ENCODE measurements at places on chromosomes 2 and 18.
A peak's percentile ranks its signal among the peaks of the same experiment; 100 is the strongest.

DNA sequence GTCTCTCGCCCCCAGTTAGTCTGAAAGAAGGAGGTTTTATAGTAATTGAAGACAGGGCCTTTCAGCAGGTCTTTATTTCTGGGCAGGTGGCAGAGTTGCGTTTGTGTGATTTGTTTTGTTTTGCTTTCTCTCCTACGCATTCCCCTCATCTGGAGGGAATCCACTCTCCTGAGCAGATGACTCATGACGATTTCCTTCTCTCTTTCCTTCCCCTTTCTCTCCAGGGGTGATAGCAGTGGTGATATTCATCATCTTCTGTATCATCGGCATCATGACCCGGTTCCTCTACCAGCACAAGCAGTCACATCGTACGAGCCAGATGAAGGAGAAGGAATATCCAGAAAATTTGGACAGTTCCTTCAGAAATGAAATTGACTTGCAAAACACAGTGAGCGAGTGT lies 888.8 kb downstream of the CNTNAP5 start:
- H3K27ac ChIP-seq = no peak overlapping the region
- H3K27me3 ChIP-seq = no peaks in the 10 kb centered on the region
- no peaks in the 10 kb centered on the region for H3K4me1 ChIP-seq
- no peaks in the 10 kb centered on the region for H3K36me3 ChIP-seq
- H3K4me3 ChIP-seq = no peak overlapping the region

DNA sequence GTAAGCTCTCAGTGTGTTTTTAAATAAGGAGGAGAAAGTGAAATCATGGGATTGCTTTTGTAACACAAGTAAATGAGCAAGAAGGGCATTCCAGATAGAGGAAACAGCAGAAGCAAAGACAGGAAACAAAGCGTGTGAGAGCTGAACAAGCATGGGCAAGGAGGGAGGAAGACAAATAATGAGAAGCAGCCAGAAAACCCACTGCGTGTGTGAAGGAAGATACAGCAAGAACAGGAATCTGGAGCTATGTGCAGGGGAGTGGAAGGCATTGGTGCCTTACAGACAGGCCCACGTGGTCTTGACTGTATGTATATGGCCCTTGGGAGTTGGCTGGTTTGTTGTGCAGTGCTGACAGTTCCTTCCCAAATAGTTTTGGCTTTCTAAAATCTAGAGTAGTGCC lies 88.6 kb downstream of the AAK1 start:
- no peaks in the 10 kb centered on the region for H3K36me3 ChIP-seq
- H3K27ac ChIP-seq = no peak overlapping the region
- H3K4me3 ChIP-seq = no peak overlapping the region

GRCh38 chr2:54579061-54579681 lies 123.0 kb downstream of the SPTBN1 start:
- no peaks in the 10 kb centered on the region for H3K27me3 ChIP-seq
- H3K27ac ChIP-seq = no peak overlapping the region
- no peak for DNase-seq
- no peaks in the 10 kb centered on the region for H3K36me3 ChIP-seq
- no peaks in the 10 kb centered on the region for H3K4me1 ChIP-seq
- no peak overlapping the region for H3K4me3 ChIP-seq

DNA sequence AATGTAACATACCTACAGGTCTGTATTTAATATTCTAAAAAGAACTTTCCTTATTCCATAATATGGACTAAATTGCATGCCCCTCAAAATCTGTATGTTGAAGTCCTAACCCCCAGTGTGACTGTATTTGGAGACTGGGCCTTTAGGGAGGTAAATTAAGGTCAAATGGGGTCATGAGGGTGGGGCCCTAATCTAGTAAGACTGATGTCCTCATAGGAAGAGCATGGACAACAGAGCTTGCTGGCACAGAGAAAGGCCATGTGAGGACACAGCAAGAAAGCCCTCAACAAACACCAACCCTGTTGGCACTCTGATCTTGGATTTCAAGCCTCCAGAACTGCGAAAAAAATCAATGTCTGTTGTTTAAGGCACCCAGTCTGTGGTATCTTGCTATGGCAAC lies 18.6 kb downstream of the SF3B1 start:
- no peaks in the 10 kb centered on the region for H3K27me3 ChIP-seq
- H3K36me3 ChIP-seq = peaks cover 85% of the 10 kb centered on the region
- H3K4me1 ChIP-seq = no peaks in the 10 kb centered on the region
- H3K27ac ChIP-seq = no peak overlapping the region

DNA sequence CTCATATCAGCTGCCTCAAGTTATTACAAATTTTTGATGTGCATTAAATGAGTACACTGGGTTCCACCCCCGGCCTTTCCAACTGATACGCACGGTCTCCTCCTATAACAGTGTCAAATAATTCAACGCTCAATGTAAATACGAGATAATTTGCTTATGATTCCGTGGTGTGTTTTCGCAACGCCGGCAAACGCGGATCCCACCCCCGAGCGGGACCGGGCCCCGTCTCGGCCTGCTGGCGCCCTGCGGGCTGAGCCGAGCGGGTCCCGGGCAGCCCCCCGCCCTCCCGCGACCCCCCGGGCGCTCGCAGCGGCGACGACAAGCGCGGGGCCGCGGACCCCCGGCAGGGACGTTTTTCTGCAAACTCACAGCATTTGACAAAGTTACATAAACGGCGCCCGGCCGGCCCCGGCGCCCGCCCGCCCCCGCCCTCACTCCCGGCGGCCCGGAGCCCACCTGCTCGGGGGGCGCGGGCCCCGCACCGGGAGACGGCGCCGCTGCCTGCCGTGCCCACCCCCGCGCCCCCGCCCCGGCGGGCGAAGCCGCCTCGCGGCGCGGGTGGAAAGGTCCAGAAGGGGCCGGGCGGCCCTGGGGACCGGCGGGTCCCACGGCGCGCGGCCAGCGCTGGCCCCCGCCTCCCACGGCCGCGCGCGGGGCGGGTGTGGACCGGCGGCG lies 762 bp downstream of the HDAC4 start:
- DNase-seq = no peak
- H3K4me3 ChIP-seq = peak overlapping the region; percentile 60
- H3K36me3 ChIP-seq = no peaks in the 10 kb centered on the region
- H3K4me1 ChIP-seq = peaks cover 28% of the 10 kb centered on the region
- H3K27ac ChIP-seq = peak overlapping the region; percentile 70

- H3K4me3 ChIP-seq = no peak overlapping the region
- H3K4me1 ChIP-seq = no peaks in the 10 kb centered on the region
- H3K27me3 ChIP-seq = no peaks in the 10 kb centered on the region
- no peak overlapping the region for H3K27ac ChIP-seq
Observed at GRCh38 chr2:181111059-181111458, 130.7 kb downstream of the UBE2E3 start.

DNA sequence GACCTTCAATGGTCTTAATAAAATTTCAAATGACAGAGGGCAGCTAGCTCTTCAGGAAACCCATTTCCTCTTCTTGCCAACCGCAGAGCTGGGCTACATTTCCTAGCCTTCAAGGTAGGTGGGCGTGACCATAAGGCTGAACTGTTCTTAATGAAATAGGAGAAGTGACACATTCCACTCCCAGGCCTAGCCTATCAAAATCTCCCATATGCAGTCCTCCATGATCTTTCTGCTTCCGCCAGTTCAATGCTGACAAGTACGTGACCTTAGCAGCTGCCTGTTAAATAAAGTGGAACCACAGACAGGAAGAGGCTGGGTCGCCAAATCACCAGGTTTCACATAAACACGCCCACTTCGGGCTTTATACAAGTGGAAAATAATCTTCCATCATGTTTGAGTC lies 13.2 kb downstream of the SERPINE2 start:
- H3K27ac ChIP-seq = no peak overlapping the region
- H3K27me3 ChIP-seq = no peaks in the 10 kb centered on the region
- DNase-seq = no peak
- no peak overlapping the region for H3K4me3 ChIP-seq

- peaks cover 7% of the 10 kb centered on the region for H3K4me1 ChIP-seq
- H3K36me3 ChIP-seq = no peaks in the 10 kb centered on the region
- H3K4me3 ChIP-seq = no peak overlapping the region
- no peaks in the 10 kb centered on the region for H3K27me3 ChIP-seq
- H3K27ac ChIP-seq = no peak overlapping the region
- DNase-seq = no peak
Observed at GRCh38 chr2:54073796-54074195, 41.6 kb upstream of the ACYP2 start.
